ENCODE measurements at places on chromosomes 16 and 17.

DNA sequence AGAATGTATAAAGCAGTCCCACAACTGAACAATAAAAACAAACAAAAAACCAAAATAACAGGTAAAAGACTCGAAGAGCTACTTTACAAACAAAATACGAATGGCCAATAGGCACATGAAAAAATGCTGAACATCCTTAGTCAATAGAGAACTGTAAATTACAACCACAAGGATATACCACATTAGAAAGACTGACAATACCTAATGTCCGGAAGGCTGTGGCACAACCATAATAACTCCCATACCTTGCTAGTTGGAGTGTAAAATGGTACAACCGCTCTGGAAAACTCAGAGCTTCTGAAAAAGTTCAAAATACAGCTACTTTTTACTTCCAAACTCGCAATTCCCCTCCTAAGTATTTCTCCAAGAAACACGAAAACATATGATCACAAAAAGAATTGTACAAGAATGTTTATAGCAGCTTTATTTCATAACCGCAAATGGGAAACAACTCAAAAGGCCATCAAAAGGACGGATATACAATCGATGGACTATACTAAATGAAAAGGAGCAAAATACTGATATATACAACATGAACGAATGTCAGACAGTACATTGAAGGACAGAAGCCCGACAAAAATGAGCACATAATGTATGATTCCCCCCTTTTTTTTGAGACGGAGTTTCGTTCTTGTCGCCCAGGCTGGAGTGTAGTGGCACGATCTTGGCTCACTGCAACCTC is 2.3 kb downstream of the TP53 start:
- no peak for DNase-seq

DNA sequence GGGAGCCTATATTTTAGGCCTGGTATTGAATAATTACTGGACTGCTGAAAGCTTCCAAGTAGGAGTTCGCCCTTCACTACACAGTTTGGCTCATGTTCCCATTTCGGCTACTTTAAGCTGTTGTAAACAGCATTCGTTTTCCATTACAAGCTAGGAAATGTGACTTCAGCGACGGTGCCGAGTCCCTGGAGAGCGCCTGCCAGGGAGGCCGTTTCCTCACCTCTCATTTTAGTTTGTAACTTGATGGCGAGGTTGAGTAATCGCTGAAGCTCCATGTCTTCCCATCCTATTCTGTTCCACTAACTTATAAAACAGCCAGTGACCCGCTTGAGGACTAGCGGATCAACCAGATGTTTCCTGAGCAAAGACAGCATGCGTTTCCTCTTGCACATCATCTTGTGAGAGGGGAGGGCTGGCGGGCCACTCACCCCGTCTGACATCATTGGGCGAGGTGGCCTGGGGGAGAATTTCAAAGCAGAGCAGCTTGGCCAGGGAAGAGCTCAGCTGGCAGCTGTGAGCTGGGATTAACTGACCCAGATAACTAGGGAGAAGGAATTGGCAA is 32.9 kb downstream of the PCTP start:
- DNase-seq: no peak

GRCh38 chr17:50661795-50662391 is 27.2 kb downstream of the ABCC3 start:
- no peak for DNase-seq

DNA sequence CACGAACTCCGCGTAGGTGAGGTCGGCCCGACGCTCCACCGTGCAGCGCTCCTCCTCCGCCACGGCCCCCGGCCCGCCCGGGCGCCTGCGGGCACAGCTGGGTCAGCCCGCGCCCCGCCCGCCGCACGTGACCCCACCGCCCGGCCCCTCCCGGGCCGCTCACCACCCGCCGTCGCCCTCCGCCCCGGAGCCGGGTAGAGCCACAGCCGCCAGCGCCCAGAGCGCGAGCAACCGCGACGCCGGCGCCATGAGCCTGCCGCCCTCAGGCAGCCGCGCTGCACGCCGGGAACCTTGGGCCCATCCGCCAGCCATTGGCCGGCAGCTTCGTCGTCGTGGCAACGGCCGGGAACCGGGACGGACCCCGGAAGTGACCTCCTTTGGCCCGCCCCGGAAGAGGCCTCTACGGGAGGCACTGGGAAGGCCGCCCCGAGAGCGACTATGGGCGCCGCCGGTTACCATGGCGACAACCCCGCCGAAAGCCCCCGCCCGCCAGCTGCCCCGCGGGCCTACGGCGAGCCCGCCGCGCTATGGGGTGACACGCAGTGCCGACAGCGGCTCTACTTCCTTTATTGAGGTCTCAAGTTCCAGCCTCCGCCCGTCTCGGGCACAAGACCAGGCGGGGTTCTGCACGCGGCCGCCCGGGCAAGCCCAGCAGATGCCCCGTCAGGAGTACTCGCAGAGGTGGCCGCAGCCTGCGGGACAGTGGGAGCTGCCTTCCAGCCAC is at the start of gene JMJD8:
JMJD8 (minus strand) TSS at position 264 of the 724 bp plus-strand sequence; CDS start at position 249, 15 bp downstream.
- peak; percentile 91 for DNase-seq

DNA sequence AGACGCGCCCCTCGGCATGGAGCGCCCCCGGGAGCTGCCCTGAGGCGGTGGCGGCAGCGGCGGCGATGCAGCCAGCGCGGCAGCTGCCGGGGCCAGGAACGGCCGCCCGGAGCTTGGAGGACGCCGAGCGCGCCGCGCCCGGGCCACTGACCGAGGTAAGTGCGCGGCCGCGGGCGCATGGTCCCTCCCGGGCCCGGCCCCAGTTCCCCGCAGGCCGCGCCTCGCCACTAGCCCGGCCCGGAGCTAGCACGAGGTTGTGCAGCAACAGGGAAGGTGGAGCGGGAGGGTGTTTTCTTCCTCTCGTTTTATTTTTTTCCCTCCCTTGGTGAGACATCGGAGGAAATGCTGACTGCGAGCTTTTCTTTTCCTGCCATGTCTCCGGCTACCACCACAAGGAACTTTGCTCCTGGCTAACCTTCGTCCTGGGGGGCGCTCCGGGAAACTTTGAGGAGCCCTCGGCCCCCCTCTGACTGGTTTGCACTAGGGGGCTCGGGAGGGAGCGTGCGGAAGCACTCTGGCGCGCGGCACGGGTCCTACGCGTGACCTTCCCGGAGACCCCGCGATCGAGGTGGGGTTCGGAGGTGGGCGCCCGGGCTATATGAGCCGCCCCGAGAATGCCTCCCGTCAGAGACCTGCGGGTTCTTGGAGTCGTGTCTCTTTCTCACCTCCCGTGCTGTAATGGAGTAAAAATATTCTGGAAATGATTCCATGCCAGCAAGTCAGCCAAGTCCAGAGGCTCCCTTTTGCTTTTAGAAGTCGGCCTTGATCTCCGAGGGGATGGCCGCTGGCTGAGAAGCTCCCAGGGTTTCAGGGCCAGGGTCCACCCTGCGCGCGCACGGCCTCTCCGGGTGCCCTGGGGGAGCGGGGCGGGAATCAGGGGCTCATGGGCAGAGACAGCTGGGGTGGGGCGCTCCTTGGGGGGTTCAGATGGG is 868 bp downstream of the KCNJ12 start:
- DNase-seq: no peak

- no peak for DNase-seq
Measured at GRCh38 chr17:77407321-77408277, 266.8 kb downstream of the SEC14L1 start.

GRCh38 chr16:28491230-28491969 is 474 bp downstream of the CLN3 start:
- no peak for DNase-seq

DNA sequence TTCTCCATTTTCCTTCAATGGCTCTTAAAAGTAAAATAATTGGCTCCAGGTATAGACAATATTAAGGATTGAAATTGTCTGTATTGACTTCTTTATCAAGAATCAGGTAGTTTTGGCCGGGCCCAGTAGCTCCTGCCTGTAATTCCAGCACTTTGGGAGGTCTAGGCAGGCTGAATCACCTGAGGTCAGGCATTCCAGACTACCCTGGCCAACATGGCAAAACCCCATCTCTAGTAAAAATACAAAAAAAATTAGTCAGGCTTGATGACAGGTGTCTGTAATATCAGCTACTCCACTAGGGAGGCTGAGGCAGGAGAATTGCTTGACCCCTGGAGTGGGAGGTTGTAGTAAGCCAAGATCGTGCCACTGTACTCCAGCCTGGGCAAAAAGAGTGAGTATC is 1008.5 kb upstream of the EEF2KMT start:
- no peak for DNase-seq

DNA sequence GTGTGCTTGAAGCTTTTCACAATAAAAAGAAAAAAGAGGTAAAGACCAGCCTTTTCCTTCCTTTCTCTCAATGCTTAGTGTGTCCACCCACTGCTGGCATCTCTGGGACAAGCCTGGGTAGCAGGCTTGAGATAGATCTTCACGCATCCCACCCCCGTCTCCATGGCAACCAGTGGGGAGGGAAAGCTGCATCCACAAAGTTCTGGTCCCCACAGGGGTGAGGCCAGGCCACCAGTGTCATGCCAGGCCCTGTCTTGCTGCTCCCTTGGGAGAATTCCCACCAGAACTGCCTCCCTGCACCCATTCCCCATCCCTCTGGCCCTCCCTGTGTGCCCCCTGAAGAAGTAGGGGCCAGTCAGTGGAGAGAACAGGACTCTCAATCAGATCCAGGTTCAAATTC is 259.9 kb downstream of the MRTFB start:
- DNase-seq: no peak

DNA sequence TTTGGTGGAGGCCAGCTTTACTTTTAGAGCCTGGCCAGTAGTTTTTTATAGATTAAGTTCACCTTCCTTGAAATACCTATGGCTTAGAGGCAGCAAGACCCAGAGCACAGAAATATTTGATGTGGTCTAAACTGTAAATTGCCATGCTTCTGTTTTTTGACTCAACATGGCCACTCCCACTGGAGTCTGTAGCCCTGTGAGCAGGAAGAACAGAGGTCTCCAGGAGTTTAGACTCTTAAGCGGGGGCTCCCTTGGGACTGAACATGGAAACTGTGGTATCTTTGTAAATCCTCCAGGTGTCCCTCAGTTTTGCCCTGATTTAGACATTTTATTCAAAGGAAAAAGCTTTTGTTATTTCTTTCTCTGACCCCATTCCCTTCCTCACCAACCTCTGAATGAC is 145.6 kb downstream of the FTO start:
- no peak for DNase-seq

DNA sequence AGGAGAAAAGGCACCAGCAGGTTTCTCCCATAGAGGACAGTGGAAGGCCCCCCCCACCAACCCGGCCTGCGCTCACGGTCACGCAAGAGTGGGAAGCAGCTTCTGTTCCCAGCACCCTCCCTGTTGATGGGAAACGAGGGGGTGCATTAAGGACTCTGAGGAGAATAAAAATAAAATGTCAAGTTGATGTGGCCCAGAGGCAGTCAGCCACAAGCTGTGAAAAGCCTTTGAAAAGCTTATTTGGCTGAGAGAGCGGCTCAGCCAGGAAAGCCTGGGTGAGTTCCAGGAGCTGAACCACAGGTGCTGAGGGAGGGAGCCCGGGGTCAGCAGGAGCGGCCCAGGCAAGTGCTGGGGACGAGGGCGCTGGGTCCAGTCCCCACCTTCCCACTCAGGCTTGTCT is 26.9 kb upstream of the SPATA32 start:
- no peak for DNase-seq

- DNase-seq: no peak
Measured at GRCh38 chr17:6796887-6797490, 21.0 kb downstream of the FBXO39 start.

- no peak for DNase-seq
Measured at GRCh38 chr17:43625606-43626005, 36.1 kb downstream of the MEOX1 start.

DNA sequence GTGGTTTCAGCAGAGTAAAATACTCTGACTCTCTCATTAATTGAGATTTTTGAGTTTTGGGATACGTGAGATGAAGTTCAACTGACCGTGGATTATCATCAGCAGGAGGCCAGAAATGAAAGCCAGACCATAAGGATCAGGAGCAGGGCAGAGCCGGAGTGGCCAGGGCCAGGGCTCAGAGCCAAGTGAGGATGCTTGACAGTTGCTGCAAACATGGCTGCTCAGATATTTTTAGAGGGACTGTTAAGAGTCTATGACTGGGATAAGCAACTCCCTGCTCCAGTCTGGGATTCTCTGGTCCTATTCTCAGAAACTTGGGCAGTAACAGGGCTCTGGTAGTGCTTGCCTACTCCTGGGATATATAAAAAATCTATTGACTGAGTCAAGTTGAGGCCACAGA is 17.6 kb upstream of the CDH13 start:
- no peak for DNase-seq
